ENCODE measurements at places on chromosomes 3 and 15.

DNA sequence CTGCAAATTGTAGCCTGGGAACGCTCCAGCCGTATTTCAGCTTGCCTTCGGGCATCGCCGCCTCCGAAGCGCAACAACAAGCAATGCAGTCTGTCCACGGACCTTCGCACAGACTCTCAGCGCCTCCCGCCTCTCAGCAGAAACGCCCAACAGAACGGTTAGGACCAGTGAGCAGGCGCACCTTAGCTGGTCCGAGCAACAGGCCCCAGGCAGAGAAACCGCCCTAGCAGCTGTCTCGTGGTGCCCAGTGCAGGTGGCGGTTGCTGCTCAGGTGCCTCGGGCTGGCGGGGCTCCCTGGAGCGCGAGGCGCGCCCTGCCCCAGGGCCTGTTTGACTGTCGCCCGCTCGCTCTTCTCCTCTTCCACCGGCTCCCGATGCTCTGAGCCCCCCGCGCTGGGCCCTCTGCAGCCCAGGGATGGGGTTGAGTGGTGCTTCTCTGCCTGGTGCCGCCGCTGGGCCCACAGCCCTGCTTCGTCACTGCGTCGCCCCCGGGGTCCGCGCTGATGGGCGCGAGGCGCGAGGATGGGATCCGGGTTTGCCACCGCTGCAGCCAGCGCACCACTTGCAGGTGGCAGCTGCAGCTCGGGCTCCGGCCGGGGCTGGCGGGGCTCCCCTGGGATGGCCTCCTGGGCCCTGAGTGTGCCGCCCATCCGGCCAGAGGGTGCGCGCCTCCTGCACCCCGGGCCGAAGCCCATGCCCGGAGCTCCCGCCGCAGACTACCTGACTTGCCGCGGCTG is 268.4 kb upstream of the FRG2C start:
- DNase-seq = no peak

GRCh38 chr3:150083655-150084042 is 113.0 kb upstream of the PFN2 start:
- no peak for DNase-seq

- no peak for DNase-seq
Measured at GRCh38 chr3:45972534-45973402, 22.9 kb downstream of the FYCO1 start.

- no peak for DNase-seq
Measured at GRCh38 chr3:65572175-65572777, 466.4 kb downstream of the MAGI1 start.

DNA sequence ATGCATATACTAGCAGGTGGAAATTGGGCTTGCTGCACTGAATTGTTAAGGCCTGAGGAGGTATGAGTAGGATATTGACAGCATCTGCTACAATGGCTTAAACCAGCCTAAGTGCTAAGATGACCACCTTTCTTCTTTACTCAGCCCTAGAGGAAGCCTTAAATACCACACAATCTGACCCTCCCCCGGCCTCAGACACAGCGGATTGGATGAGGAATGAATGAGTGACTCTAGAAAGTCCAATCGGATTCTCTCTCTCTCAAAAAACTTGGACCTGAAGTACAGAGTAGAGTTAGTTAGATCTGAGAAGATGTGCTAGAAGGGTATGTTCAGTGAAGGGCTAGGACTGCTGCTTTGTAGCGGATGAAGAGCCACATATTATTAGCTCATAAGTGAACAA is 39.9 kb upstream of the C3orf49 start:
- DNase-seq = no peak

- DNase-seq = no peak
Measured at GRCh38 chr3:127444761-127445160, 145.8 kb downstream of the TPRA1 start.

- no peak for DNase-seq
Measured at GRCh38 chr3:114902691-114903101, 244.4 kb downstream of the ZBTB20 start.

- peak; percentile 50 for DNase-seq
Measured at GRCh38 chr15:73265536-73266153, 103.1 kb downstream of the HCN4 start.

Data from CD4-positive, alpha-beta T cell (primary cell).